ENCODE measurements at places on chromosomes 13 and 19.

- no peak for DNase-seq
Measured at GRCh38 chr19:19335408-19336158, 15.0 kb downstream of the MAU2 start.

DNA sequence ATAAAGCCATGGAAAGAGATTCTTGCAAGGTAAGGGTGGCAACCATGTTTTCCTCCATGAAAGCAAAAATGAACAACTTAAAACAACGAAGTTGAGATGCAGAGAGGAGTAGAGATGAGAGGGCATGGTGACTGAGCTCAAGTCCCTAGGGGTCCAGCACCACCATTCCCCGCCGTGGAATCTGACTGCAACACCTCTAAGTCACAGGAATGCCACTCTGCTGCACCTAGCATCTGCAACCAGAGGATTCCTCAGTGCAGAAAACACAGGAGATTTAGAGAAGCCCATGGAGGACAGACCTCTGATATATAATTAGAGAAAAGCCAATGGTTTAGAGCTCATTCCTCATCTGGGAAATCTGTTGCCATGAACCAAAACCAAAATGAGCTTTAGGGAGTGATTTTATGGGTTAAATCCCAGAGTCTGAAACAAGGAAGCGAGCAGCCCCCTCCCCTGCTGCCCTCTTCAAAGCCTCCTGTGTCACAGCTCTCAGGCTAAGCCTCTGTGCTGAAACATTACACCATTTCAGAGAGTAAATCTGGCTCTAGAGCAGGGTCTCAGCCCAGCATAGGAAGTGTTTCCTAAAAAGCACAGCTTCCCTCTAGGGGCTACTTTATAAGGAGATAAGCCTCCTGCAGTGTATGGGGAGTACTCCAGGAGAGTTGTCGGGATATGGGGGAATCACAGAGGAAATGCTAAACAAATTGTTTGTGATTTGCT, 1043.6 kb downstream of the UQCRFS1 start:
- no peak for DNase-seq

DNA sequence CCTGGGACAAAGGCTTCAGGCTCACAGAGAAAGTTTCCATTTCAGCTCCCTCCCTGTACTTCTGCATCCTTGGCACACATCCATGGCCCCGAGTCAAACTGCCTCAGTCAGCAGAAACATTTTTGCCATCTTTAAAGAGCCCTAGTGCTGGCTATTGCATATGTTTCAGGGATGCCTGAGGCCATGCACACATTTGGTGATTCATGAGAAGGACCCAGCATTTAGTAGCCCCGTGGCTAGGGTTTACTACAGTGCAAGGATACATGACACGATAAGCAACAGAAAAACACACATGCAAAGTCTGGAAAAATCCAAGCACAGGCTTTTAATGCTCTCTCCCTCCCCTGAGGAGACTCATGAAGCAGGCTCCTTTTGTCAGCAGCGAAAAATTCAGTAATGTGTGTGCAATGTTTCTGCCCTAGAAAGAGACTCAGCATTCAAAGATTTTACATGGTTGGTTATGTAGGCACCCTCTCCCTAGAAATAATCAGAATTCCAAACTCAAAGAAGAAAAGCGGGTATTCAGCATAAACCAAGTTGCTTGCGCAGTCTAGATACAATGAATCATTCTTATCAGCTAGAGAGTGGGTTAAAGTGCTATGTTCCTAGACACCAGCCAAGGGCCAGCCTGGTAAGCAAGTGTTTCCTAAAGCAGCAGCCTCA, 17.6 kb downstream of the ACOD1 start:
- DNase-seq: no peak

DNA sequence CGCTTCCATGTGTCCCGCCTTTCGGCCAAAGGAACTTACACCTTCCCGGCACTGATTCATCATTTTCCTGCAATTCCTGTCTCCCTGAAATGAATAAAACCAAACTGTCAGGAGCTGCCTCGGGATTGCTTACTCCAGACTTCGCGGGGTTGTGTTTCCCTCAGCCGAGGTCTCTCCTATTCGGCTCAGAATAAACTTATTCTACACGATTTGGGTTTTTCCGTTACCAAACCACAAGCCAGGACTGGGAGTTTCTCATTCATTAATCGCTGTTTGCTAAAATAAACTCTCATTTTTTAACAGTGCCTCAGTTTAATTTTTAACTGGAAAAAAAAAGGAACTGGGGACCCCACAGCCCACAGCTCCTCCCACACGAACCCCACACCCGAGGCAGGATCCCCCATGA, 667 bp downstream of the ZNF878 start:
- DNase-seq: no peak

- DNase-seq: peak; percentile 38
Measured at GRCh38 chr13:110109910-110110309, 197.0 kb downstream of the COL4A1 start.

DNA sequence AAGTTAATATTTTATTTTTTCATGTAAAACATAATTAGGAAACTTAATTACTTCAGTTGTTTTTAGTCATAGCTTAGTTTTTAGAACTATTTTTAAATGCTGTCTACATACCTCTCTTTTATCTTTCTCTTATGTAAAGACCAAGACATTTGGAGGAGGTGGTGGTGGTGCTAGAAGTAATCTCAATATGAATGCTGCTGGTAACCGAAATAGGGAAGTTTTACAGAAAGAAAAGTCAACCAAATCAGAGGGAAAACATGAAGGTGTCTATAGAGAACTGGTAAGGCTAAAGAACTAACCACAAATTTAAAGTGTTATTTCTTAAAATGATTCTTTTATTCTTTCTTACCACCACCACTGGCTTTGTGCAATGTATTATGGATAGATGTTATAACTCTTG, 97.3 kb downstream of the TDRD3 start:
- DNase-seq: no peak

- no peak for DNase-seq
Measured at GRCh38 chr13:44401577-44401976, 28.0 kb downstream of the SERP2 start.

- peak; percentile 51 for DNase-seq
Measured at GRCh38 chr13:52644108-52644507, 1.9 kb downstream of the HNRNPA1L2 start.

DNA sequence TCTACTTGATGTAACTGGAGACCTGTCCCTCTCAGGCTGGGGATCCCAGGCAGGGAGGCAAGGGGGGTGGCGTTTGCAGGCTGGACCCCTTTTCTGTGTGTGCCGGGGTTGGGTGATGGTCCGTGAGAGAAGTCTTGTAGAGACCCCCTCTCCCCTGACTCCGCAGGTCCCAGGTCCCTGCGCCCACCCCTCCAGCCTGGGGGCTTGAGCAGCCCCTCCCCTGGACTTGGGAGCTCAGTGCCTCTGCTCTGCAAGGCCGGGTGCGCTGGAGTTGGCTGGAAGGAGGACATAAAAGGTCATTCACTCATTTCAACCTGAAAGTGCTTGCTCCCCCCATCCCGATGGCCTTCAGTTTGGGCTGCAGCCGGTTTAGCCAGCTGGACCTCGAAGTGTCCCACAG, 89.5 kb downstream of the SLC7A1 start:
- DNase-seq: no peak

- DNase-seq: no peak
Measured at GRCh38 chr19:51693260-51693659, at the start of gene SPACA6. Gene SPACA6, plus strand, starts transcription at chr19:51693330. Its CDS starts 197 bp downstream, at chr19:51693527.

DNA sequence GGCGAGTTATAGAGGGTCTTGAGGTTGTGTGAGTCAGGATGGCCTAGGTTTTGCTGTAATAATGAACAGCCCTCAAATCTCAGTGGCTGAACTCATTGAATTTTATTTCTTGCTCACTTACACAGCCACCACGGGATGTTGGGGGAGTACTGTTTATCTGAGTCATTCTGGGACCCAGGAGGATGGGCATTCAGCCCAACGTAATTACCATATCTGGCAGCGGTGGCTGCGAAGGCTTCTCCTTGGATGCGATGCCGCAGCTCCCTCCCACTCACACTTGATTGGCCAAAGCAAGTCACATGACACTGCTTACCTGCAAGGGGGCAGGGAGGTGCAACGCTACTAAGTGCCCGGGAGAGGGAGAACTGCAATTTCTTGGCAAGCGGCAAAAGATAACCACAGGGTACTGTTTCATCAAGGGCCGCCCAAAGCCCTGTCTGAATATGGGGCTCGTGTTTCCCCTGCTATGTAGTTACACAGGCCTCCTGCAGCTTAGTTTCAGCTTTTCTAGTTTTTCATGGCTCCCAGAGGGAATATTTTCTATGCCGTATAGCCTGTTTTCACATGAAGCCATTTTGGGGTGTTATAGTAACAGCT, 19.9 kb downstream of the ZSWIM9 start:
- peak; percentile 90 for DNase-seq

- DNase-seq: no peak
Measured at GRCh38 chr19:45450012-45450333, 17.8 kb upstream of the FOSB start.

GRCh38 chr13:111559612-111560403, 239.4 kb downstream of the TEX29 start:
- DNase-seq: no peak

- peak; percentile 66 for DNase-seq
Measured at GRCh38 chr19:57708641-57709361, at the start of gene ZNF154. Gene ZNF154, minus strand, starts transcription at chr19:57709204. Its CDS starts 233 bp downstream, at chr19:57708971.

GRCh38 chr19:7988307-7988706, 17.1 kb downstream of the ELAVL1 start:
- no peak for DNase-seq

DNA sequence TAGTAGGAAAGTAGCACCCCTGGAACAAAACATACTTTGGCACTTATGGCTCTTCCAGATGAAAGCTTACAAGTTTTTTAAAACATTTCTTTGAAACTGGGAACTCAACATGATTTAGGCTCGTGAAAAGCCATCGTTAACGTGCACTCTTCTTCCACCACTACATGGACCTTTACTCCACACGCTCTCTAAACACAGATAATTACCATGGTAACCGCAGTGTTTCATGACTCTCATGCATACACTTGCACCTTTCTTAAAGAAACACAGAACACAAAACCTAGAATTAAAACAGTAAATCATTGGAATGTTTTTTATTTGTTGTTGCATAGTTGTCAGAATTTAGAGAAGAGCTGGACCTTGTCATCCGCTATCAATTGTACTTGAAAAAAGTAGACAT, 154.3 kb downstream of the FGF9 start:
- no peak for DNase-seq

- DNase-seq: no peak
Measured at GRCh38 chr19:19487950-19488874, 27.1 kb downstream of the TSSK6 start.

DNA sequence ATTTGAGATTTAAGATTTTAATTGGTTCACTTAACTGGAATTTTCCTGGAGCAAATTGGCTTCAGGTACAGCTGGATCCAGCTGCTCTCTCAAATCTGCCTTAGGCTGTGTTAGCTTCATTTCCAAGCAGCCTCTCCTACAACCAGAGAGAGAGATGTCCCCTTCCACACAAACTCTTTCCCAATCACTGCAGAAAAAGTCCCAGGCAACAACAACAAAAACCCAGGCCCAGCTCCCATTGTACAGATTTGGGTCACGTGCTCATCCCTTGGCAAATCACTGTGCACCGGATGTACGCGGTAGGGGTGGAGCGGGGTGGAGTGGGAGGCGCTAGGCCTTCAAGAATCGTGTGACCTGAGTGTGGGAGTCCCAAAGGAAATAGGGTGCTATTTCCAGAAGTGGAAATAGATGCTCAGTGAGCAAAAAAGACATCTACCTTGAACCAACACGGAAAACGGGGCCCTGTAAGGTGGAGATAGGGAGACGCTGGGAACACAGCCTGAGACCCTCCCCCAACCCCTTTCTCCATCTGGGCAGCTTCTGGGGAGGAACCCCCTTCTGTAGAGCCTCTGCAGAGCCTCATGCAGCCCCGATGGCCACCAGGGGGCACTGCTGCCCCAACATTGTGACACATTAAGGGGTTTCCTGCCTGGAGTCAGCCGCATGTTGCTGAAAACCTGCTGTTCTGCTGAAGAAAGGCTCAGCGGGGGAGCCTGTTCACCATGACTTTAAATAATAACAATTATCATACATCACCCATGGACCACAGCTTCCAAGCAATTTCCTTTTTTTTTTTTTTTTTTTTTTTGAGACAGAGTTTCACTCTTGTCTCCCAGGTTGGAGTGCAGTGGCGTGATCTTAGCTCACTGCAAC, 25.4 kb downstream of the HPN start:
- DNase-seq: peak; percentile 94

GRCh38 chr13:19089315-19089714, 92.3 kb downstream of the TUBA3C start:
- DNase-seq: peak; percentile 10

DNA sequence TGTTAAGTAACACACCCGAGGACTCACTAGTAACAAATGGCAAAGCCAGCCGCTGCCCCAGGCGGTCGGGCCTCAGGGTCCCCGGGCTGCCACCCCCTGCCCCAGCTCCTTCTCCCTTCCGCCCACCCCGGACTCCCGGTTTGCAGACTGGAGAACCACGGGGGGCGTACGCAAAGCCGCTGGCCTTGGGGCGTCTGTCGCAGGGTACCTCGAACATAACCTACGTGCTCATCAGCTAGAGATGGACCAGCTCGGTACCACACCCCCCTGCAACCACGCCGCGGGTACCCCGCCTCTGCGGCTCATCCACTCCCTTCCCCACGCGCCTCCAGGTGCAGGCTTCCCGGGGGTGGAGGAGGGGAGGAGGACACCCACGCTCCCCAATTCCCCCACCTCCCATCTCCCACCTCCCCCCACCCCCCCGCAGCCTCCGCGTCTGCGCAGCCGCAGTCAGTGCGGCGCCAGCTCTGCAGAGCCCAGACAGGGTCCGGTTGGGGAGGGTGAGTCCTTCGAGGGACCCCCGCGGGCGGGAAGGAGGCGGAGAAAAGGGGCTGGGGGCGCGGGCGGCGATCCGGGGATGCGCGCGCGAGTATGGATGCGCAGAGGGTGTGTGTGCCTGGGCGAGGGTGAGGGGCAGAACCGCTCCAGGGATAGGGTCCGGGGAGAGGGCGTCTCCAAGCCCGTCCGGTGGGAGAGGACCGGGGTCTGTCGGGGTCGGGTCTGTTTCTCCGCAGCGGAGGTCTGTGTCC, at the start of gene SMIM17:
SMIM17 (plus strand) TSS at position 449 of the 749 bp plus-strand sequence. CDS start 2,509 bp downstream, outside the sequence.
- DNase-seq: no peak

GRCh38 chr19:9877780-9878510, 42.8 kb downstream of the PIN1 start:
- DNase-seq: no peak

- no peak for DNase-seq
Measured at GRCh38 chr13:57946361-57946760, 314.8 kb downstream of the PCDH17 start.

DNA sequence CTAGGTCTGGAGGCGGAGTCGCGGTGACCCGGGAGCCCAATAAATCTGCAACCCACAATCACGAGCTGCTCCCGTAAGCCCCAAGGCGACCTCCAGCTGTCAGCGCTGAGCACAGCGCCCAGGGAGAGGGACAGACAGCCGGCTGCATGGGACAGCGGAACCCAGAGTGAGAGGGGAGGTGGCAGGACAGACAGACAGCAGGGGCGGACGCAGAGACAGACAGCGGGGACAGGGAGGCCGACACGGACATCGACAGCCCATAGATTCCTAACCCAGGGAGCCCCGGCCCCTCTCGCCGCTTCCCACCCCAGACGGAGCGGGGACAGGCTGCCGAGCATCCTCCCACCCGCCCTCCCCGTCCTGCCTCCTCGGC, at the start of gene SLC5A5:
SLC5A5 (plus strand) TSS at position 68 of the 373 bp plus-strand sequence. CDS start 375 bp downstream, outside the sequence.
- DNase-seq: no peak

All from NCI-H526 (cell line).